ENCODE measurements at places on chromosomes 3 and 15. TPM values are rescaled to one million over a fixed set of nuclear protein-coding genes. Genes with fewer than 3 reads are reported as not detected.

FRG2C gene
- total RNA-seq: not detected

ADIPOQ gene
- total RNA-seq: not detected

TM6SF1 gene
- total RNA-seq: 1.6 TPM

- no peaks in the 10 kb centered on the region for H3K27me3 ChIP-seq
- no peak for DNase-seq
- peaks cover 37% of the 10 kb centered on the region for H3K36me3 ChIP-seq
- H3K27ac ChIP-seq: no peak overlapping the region
- no peak overlapping the region for H3K4me3 ChIP-seq
Observed at GRCh38 chr3:197955892-197956477, 4.0 kb upstream of the LMLN start.

GRCh38 chr3:169399068-169399467, 264.4 kb downstream of the MECOM start:
- H3K4me3 ChIP-seq: no peak overlapping the region
- H3K36me3 ChIP-seq: no peaks in the 10 kb centered on the region
- no peak for DNase-seq
- H3K4me1 ChIP-seq: peaks cover 1% of the 10 kb centered on the region
- no peaks in the 10 kb centered on the region for H3K27me3 ChIP-seq
- no peak overlapping the region for H3K27ac ChIP-seq

DNA sequence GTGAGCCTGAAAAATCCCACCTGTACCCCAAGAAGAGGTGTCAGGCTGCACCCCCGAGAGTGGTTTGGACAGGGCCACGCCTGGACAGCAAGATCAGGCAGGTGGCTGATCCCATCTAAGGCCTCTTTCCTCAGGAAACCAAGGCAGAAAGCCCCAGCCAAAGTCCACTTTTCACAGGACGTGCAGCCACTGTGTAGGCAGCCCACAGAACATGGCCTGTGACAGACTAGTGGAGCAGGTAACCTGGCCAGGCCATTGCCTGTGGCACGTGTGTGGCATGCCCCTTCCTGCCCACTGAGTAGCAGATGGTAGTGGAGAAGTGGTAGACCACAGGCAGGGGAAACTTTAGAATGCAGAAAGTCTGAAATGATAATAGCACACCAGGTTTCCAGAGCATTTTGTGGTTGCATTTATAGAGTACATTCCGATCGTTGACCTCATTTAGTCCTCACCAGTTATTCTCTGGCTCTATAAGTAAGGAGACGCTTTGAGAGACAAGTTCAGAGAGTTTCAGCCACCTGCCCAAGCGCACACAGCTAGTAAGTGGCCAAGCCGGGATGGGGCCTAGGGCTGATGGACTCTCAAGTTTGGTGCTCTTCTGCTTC, 68.7 kb downstream of the AAGAB start:
- H3K4me1 ChIP-seq: peaks cover 53% of the 10 kb centered on the region
- DNase-seq: no peak
- H3K36me3 ChIP-seq: peaks cover 88% of the 10 kb centered on the region

DNA sequence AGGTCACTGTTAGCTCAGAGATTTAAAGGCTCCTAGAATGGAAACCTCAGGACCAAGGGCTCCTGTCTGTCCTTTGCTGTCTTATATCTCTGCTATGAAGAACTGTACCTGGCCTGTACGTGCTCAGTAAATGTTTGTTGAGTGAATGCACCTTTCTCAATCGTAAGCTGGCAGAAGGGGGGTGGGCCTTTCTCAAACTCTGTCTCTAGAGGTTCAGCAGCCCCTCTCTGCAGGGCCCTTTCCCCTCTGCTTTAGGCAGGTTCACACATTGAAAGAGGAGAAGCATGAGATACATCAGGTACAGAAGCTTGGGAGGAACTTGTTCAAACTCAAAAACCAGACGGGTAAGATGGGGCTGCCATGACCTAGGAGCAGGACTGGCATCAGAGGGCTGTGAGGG, 155.6 kb downstream of the GOLGA6L4 start:
- no peaks in the 10 kb centered on the region for H3K36me3 ChIP-seq
- DNase-seq: no peak

- peak; percentile 33 for DNase-seq
- peak overlapping the region; percentile 31 for H3K27ac ChIP-seq
- H3K27me3 ChIP-seq: peaks cover 8% of the 10 kb centered on the region
- H3K4me1 ChIP-seq: peaks cover 7% of the 10 kb centered on the region
Observed at GRCh38 chr15:52527911-52528563, 643 bp downstream of the MYO5A start.

DNA sequence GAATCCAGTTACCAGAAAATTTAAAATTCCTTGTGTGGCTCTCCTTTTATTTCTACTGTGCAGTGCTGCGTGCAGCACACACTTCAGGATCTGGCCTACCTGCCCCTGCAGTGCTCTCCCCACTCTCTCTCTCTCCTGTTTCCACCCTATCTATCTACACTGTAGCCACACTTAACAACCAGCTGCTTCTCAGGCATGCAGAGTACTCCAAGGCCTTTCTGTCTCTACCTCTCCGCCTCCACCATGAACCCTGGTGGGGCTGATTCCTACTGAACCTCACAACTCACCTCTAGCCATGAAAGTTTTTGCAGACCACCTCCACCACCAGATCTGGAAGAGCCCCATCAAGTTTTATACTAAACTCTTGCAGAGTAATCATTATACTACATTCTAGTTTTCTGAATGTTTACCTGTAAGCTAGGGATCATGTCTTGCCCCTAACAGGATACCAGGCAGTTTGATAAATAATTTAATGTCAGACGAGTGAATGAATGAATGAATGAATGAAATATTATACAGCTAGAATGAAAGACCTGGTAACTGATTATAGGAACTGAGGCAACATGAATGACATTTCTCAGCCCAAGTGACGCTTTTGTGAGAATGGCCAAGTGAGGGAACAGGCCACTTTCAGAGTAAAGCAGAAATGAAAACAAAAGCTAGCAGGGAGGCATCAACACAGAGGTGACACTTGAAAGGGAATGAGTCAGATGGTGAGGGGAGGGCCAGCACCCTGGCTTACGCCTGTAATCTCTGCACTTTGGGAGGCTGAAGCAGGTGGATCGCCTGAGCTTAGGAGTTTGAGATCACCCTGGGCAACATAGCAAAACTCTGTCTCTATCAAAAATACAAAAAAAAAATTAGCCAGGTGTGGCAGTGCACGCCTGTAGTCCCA, 363.5 kb downstream of the FOXP1 start:
- H3K4me1 ChIP-seq: peaks cover 6% of the 10 kb centered on the region
- DNase-seq: no peak
- no peaks in the 10 kb centered on the region for H3K36me3 ChIP-seq
- H3K4me3 ChIP-seq: no peak overlapping the region

DNA sequence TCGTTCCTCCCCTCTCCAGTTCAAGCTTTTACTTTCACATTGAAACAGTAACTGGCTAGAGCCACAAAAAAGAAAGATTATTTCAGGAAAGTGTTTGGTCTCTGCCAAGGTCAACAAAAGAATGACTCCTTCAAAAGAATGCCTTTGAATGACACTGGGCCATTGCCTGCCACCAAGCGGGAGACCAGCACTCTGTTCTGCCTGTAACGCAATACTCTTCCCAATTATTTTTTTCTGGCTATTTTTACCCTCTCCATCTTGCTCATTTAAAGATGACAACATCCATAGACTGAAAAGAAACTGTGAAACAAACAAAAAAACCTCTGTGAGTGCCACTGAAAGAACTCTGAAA, 37.3 kb downstream of the EHHADH start:
- no peak for DNase-seq
- no peak overlapping the region for H3K4me3 ChIP-seq
- no peak overlapping the region for H3K27ac ChIP-seq
- no peaks in the 10 kb centered on the region for H3K36me3 ChIP-seq

DNA sequence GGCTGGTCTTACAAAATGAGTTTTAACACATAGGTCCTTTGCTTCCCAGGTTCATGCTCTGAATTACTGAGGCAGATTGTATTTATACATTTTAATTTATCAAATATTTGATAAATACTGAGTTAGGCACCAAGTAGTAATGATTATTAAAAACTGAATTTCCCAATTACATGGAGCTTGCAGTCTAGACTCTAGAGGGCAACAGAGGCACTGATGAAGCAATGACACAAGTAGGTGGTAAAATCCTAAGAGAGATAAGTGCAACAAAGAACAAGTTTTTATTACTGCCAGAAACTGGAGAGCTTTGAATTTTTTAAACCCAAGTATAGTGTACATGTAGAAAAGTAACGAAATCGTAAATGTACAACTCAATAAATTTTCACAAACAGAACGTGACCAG, 406.2 kb upstream of the RARB start:
- no peak overlapping the region for H3K27ac ChIP-seq
- no peaks in the 10 kb centered on the region for H3K27me3 ChIP-seq
- no peaks in the 10 kb centered on the region for H3K36me3 ChIP-seq
- no peaks in the 10 kb centered on the region for H3K4me1 ChIP-seq

DNA sequence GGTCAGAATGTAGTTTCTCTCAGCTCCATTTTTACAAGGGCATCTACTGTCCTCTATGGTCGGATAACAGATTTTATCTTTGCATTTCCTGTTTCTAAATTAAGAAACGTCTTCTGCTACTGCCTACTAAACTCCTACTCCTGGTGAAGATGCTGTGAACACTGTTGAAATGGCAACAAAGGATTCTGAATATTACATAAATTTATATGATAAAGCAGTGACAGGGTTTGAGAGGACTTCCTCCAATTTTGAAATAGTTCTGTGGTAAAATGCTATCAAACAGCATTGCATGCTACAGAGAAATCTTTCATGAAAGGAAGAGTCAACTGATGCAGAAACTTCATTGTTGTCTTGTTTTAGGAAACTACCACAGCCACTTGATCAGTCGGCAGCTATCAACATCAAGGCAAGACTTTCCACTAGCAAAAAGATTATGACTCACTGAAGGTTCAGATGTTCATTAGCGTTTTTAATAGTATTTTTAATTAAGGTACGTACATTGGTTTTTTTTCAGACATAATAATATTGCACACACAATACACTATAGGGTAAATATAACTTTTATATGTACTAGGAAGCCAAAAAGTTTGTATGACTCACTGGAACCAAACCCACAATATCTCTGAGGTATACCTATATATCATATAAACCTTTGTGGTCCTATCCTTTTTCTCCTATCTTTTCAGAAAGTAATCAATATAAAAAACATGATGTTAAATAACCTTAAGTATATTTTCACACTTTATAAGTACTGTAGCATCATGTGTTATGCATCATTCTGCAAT, 156.1 kb downstream of the STAG1 start:
- no peak overlapping the region for H3K4me3 ChIP-seq
- H3K27me3 ChIP-seq: no peaks in the 10 kb centered on the region
- peaks cover 9% of the 10 kb centered on the region for H3K36me3 ChIP-seq
- no peak overlapping the region for H3K27ac ChIP-seq
- no peak for DNase-seq
- no peaks in the 10 kb centered on the region for H3K4me1 ChIP-seq

GRCh38 chr3:115100806-115101205, 46.3 kb downstream of the ZBTB20 start:
- H3K27ac ChIP-seq: no peak overlapping the region
- no peak for DNase-seq
- no peaks in the 10 kb centered on the region for H3K27me3 ChIP-seq
- no peaks in the 10 kb centered on the region for H3K4me1 ChIP-seq
- H3K4me3 ChIP-seq: no peak overlapping the region

- H3K4me1 ChIP-seq: peaks cover under 1% of the 10 kb centered on the region
- no peaks in the 10 kb centered on the region for H3K36me3 ChIP-seq
- DNase-seq: peak; percentile 68
Observed at GRCh38 chr3:66138336-66139313, 82.2 kb upstream of the SLC25A26 start.

GRCh38 chr3:16013568-16013967, 160.9 kb upstream of the GALNT15 start:
- no peaks in the 10 kb centered on the region for H3K36me3 ChIP-seq
- DNase-seq: peak; percentile 86
- no peak overlapping the region for H3K4me3 ChIP-seq
- no peak overlapping the region for H3K27ac ChIP-seq

DNA sequence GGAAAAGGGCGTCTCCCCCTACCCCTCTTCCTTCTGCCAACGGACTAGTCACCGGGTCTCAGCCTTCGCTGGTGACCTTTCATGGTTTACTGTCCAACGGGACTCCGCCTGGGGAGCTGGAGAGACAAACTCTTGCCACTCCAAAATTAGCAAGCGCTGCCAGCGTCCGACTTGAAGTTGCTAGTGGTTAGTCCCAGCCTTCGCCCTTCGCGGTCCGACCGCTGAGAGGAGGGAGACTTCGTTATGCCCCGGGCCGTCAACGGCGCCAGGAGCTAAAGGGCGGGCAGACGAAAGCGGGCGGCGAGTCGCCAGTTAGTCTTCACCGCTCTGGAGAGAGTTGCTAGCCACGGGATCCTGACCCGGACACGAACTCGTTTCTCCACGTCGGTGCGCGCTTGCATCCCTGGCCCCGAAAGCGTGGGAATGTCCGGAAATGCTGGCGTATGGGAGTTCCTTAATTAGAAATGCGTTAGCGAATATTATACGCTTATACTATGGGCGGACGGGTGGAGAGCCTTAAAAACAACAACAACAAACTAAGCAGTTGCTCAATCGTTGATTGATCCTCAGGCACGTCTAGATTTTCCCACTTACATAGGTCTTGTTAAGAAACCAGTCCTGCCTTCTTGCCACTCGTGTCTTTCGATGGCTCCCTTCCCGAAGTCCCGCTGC, 716 bp downstream of the SMC4 start:
- H3K4me1 ChIP-seq: peaks cover 3% of the 10 kb centered on the region
- peak; percentile 49 for DNase-seq
- H3K4me3 ChIP-seq: peak overlapping the region; percentile 60
- H3K27ac ChIP-seq: peak overlapping the region; percentile 88
- no peaks in the 10 kb centered on the region for H3K36me3 ChIP-seq

DNA sequence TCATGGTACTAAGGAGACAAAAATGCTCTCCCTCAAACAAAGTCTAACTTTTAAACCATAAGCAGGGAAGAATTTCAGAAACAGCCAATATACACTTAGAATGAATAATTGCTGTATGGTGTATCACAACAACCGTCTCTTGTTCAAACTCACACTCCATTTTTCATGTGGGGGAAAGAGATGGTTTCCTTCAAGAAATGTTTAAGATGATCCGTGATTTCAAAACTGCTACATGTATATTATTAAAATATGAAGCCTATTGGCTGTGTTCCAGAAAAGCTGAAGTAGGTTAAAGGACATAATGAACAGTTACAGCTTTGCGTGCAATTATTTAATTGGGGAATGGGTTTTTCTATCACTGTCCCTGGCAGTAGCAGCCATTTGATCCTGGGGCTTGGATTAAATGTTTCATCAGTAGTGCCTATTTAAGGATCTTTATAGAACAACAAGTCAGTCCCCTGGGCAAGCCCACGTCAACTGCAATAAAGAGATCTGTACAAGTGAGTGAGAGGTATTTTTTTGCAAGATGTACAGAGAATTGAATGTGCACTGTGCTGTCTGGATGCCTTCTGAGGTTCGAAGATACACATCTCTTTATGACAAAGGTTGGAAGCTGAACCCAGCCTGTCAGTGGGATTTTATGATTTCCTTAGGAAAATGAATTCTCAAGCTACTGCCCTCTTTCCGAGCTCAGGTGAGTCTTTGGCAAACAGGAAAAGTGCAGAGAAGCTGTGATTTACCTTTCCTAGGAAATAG, 337.2 kb upstream of the RARB start:
- no peaks in the 10 kb centered on the region for H3K27me3 ChIP-seq
- no peak overlapping the region for H3K27ac ChIP-seq
- no peak overlapping the region for H3K4me3 ChIP-seq
- no peaks in the 10 kb centered on the region for H3K4me1 ChIP-seq
- DNase-seq: no peak

- H3K36me3 ChIP-seq: no peaks in the 10 kb centered on the region
- peaks cover 11% of the 10 kb centered on the region for H3K4me1 ChIP-seq
- peak; percentile 70 for DNase-seq
- no peak overlapping the region for H3K27ac ChIP-seq
- H3K27me3 ChIP-seq: no peaks in the 10 kb centered on the region
Observed at GRCh38 chr3:23665741-23666140, 140.0 kb upstream of the UBE2E1 start.

- H3K27me3 ChIP-seq: no peaks in the 10 kb centered on the region
- DNase-seq: no peak
- no peak overlapping the region for H3K4me3 ChIP-seq
Observed at GRCh38 chr3:115187149-115187757, 40.2 kb upstream of the ZBTB20 start.
